ENCODE measurements at places on chromosomes 6 and 20. TPM values are rescaled to one million over a fixed set of nuclear protein-coding genes. Genes with fewer than 3 reads are reported as not detected.

The ZSCAN23 gene
- 2.9 TPM for total RNA-seq

The PPP1R3G gene
- 0.11 TPM for total RNA-seq

The CD93 gene
- 0.82 TPM for total RNA-seq

The NOX3 gene
- total RNA-seq = not detected

The PLN gene
- total RNA-seq = not detected

The MEI4 gene
- total RNA-seq = not detected

The RAET1L gene
- not detected for total RNA-seq

The ANGPT4 gene
- total RNA-seq = not detected

The GMDS gene
- total RNA-seq = 33.5 TPM

The ZNF831 gene
- 8.6 TPM for total RNA-seq

The MARCKS gene
- 0.42 TPM for total RNA-seq

GRCh38 chr6:152209211-152209610 lies 401.7 kb downstream of the ESR1 start:
- DNase-seq = no peak

GRCh38 chr20:10733122-10733521 lies 59.3 kb upstream of the JAG1 start:
- DNase-seq = no peak

GRCh38 chr20:10004900-10005299 lies 29.9 kb upstream of the ANKEF1 start:
- DNase-seq = no peak

GRCh38 chr6:42929821-42930360 lies 611 bp downstream of the CNPY3 start:
- DNase-seq = peak; percentile 75

- DNase-seq = peak; percentile 74
Measured at GRCh38 chr20:44979090-44979621, 12.8 kb downstream of the STK4 start.

DNA sequence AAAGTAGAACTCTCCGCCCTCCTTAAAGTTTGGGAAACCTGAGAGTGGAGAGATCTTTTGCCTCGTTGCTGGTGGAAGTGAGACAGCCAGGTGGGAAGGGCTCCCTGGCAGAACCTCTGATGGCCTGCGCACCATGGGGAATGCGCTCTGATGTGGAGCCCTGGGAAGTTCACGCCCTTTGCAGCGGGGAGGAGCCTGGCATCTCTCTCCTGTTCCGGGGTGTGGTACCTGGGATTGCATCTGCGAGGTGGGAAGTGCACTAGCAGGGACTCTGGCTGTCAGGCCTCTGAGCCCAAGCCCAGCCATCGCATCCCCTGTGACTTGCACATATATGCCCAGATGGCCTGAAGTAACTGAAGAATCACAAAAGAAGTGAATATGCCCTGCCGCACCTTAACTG lies 159.8 kb downstream of the AKAP7 start:
- DNase-seq = no peak

DNA sequence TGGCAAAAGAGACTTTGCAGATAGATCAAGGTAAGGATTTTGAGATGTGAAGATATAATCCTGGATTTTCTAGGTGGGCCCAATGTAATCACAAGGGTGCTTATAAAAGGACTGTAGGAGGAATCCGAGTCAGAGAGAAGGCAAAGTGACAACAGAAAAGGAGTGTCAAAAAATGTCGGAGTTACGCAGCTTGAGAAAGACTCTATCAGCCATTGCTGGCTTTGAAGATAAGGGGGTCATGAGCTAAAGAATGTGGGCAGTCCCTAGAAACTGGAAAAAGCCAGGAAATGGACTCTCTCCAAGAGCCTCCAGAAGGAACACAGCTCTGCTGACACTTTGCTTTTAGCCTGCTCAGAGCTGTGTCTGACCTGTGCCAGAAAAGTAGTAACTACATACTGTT lies 8.7 kb upstream of the RWDD1 start:
- DNase-seq = no peak

DNA sequence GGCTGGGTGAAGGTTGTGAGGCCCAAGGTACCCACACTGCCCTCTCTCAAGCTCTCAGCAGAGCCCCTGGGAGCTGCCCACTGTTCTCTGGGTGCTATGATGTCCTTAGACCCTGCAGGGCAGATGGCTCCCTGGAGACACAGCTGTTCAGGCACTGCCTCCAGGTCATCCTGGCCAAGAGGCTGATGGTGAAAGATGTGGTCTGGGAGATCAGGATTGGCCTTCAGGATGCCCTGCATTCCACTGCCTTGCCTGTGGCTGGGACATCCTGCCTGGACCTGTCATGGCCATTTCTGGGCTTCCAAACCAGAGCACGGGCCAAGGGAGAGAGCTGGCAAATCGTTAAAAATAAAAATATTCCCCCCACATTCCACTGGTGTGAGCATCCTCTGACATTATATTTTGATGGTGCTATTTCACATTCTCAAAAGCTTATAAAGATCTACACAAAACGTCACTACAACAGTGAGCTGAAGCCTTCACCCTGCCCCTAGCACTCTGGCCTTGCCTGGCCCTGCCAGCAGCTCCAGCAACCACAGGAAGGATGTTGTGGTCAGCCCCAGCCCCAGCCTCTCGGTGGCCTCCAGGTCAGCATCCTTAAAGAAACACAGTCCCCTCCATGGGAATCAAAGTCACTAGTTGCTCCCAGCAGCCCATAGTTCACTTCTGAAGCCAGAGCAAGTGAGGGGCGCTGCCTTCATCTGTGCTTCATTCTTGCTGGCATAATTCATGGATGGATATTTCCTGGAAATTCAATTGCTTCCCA lies 13.5 kb upstream of the KCNK16 start:
- peak; percentile 15 for DNase-seq

DNA sequence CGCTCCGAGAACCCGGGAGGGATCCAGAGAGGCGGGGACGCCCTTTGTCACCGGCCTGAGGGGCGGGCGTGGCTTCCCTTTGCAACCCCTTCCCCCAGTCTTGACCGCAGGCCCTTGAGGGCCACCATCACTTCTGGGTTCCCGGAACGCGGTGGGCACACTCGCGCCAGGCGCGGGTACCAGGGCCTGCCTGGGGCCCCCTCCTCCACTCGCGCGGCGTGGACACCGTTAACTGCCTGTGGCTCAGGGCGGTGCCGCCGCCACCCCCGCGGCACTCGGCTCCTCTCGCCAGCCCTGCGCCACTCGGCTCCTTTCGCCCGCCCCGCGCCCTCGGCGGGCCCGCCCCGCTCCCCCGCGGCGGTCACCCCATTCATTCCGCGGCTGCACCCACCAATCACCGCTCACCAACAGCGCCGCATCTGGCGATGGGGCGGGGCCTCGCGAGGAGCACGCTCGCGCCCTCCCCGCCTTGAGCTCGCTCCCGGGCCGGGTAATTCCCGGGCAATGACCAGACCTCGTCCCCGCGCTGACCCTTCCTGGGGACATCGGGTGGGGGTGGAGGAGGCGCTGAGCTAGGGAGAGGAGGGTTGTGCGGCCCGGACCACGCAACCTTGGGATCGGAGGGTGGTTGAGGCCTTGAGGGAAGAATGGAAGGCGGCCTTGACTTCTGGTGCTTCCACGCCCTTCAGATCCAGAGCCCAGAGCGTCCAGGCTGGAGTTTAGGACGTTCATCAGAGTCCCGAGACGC lies 10.5 kb upstream of the ELOVL5 start:
- DNase-seq = peak; percentile 95

DNA sequence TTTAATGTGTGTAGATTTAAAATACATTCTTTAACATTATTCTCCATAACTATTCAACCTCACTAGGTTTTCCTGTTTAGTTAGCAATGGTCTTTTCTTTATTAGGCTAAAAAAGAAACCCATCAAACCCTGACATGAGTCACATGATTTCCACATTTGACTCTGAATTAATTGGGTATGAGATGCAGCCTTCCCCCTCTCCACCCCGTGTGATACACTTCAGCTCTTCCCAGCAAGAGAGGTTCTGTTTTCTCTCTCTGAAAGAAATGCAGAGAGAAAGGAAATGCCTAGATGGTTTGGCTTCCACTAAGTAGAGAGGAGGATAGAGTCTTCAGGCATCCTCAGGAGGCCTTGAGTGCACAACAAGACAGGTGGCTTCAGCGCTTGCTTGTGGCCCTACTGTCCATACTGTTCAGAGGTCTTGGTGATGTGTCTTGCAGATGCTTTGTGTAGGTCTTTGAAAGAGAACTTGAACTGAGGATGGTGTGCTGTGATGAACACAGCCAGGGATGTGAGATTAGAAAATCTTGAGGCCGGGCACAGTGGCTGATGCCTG lies 17.3 kb downstream of the FARS2 start:
- peak; percentile 18 for DNase-seq

DNA sequence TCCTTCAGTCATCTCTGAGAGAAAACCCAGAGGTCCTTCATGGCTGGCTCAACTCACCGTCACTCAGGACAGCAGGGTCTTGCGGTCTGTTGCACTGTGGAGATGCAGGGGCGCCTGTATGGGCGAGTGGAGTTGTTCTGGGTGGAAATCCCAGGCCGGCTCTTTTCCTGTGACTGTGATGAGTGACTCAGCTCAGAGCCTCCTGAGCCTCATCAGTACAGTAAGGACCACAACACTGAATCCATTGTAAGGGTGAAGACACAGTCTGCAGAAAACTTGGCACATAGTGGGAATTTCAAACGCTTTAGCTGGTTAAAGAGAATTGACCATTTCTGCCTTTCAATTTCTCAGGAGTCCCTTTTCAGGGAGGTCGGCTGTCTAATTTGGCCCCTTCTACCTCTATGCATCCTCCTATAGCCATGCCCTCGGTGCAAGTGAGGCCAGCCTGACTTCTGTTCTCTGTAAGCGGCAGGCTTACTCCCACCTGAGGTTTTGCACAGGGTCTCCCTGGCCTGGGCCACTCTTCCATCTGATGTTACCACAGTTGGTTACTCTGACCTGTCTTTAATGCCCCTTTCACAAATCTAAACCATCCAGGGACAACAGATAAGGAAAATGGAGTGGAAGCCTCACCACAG lies 35.5 kb upstream of the TBXT start:
- no peak for DNase-seq

DNA sequence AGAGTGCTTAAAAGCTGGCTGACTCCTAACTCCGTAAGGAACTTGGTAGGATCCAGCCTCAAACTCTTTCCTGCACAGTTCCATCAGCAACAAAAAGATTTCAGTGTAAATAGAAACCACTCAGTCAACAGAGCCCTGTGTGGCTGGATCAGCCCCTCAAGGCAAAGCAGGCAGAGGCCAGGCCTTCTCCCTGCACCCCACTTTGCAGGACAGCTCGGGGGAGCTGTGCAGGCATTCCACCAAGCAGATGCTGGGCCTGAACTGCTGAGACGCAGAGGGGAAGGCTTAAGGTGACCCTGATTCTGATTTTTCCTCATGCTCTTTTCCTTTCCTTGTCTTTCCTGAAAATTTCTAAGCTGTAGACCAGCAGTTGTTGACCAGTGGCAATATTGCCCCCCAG lies 91.5 kb downstream of the NFATC2 start:
- no peak for DNase-seq

DNA sequence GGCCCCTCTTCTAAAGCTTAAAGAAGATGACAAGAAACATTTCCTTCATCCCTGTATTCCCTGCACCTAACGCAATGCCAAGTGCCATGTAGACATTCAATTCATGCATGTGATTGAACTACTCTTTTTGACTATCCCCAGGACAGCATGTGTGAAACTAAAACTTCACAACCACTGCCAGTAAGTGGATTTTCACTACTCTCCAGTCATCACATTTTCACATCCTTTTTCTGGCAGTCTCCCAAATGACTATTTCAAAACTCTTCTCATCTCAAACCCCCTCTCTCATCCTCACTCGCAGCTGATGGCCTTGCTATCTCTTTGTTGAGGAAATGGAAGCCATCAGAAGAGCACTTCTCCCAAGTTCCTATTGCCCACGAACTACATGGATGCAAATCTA lies 122.6 kb downstream of the OPRM1 start:
- peak; percentile 31 for DNase-seq

DNA sequence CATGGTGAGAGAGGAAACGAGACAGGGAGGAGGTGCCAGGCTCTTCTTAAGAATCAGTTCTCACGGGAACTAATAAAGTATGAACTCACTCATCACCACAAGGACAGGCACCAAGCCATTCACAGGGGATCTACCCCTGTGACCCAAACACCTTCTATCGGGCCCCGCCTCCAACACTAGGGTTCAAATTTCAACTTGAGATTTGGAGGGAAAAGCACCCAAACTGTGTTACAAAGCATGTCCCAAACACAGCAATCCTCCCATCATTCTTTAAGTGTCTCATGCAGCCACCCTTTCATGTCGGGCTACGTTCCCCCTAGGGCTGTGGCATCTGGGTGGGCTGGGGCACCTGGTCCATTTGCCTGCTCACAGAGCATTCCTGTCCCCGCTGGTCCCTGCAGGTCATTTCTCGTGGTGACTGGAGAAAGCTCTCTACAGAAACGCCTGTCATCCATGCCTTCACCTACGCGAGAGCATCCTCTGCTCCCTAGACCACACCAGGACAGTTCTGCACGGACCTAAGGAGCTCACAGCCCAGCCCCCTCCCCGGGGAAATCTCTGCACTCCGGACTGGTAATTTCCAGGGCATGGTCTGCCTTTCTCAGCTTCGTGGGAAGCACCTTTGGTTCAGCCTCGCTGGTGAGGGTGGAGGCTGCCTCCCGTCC lies 79.6 kb downstream of the TTLL2 start:
- DNase-seq = no peak

DNA sequence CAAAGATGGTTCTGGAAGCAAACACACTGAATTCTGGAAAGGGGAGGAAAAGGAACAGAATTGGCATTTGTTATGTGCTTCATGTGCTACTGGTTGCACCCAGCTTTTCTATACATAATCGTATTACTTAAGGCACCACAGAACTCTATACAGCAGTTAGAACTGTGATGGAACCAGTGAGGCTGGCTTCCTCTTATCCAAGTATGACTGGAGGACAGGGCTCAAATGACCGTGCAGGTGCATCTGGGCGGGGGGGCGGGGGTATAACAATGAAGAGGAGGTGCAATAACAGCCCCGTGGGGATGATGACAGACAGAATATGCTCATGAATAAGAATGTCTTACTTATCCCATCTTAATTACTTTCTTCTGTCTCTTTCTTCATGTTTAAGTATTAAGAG lies 144.2 kb downstream of the BTBD9 start:
- DNase-seq = peak; percentile 34

- DNase-seq = peak; percentile 58
Measured at GRCh38 chr6:166415306-166415705, 32.6 kb upstream of the MPC1 start.

DNA sequence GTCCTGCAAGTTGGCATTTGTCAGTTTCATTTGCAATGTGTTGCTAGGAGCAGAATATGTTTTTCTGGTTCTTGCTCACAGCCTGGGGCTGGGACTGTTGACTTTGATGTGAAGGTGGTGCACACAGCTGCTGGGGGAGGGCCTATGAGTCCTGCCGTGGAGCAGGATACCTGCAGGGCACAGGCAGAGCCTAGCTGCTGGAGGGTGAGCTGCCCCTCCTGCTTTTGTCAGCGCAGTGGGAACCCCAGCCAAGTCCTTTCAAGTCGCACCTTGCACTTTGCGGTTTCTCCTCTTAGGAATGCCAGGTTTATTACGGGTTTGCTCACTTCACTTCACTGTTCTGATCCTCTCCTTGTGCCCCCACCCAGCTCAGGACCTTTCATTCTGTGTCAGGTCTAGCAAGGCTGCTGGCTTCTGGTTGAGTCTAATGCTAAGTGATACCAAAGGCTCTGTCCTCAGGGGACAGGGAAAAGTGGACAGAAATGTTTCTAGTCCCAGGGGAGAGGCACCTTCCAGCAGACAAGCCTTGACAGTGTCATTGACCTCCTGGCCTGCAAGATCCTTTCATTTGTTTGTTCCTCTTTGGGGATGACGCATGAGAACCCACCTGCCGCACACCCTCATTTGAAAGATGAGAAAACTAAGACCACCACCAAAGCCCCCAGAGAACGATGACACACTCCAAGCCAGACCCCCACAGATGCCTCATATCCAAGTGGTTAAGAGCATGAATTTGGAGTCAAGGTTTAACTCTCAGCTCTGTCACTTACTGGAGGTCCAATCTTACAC lies 2.7 kb upstream of the SPO11 start:
- DNase-seq = no peak
